ENCODE measurements at places on chromosomes 13 and 19.
A peak's percentile ranks its signal among the peaks of the same experiment; 100 is the strongest.

DNA sequence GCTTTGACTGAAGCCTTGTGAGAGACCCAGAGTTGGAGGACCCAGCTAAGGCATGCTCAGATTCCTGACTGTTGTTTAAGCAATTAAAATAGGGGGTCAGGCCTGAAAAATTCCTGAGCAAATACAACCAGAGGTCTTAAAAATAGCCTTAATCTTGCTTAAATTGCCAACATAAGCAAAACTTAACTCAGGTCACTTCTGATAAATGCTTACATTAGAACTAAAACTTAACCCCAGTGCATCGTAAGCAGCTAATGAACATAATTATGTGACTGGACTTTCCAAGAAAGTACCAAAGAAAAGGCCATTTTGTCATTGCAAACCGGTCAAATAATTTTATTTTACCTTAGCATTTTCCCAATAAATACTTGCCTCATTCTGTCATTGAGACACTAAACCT lies 294.5 kb downstream of the ENOX1 start:
- no peak for DNase-seq

- no peak for DNase-seq
Observed at GRCh38 chr19:840519-841206, at the start of gene PRTN3. PRTN3 (plus strand) TSS chr19:840999; CDS start chr19:841009, 10 bp downstream.

- DNase-seq, result peak; percentile 33
Observed at GRCh38 chr19:40549007-40549708, 27.5 kb upstream of the SHKBP1 start.

- DNase-seq, result peak; percentile 23
Observed at GRCh38 chr13:44259045-44260027, 114.3 kb upstream of the SERP2 start.

- no peak for DNase-seq
Observed at GRCh38 chr13:27528908-27529307, 78.5 kb upstream of the MTIF3 start.

DNA sequence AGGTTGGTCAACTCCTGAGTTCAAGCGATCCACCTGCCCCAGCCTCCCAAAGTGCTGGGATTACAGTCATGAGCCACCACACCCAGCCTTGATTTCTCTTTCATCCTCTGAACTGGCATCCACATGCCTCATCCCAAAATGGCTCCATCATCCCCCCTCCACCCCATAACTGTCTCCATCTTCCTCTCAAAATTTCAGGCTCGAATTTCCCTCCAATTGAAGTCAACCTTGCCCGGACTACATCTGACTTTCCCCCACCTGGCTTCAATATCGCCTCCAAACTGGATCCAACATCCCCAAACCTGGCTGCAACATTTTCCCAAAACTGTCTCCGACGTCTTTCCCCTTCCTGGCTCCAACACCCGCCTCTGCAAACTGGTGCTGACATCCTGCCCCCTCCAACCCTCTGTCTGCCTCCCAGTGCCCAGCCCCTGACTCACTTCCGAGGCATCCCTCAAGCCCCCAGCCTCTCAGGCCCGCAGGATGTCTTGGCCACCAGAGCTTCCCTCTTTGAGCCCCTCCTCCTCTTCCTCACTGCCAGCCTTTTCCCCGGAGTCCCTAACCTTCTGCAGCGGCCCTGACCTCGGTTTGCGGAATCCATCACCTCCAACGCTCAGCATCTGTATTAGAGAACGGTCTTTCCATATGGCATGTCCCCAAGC lies 943 bp downstream of the EXOC3L2 start:
- DNase-seq, result no peak

GRCh38 chr19:13119627-13120026 lies 1.6 kb downstream of the NACC1 start:
- no peak for DNase-seq

DNA sequence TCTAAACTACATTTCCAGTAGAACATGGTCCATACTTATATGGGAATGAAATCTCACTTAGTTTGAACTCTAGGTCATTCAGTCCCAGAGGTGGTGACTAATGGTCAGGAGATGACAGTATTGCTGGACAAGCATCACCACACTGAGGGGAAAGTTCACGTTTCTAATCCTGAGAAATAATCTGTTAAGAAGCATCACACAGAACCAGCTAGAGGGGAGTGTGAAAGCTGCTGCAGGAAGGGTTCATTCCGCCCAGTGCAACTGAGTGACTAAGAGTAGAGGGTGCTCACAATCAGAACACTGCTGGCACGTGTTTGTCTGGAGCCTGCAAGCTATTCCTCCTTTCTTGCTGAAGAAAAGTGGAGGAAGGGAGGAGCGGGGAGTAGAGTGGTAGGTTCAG lies 2.7 kb downstream of the COL4A1 start:
- DNase-seq, result no peak

DNA sequence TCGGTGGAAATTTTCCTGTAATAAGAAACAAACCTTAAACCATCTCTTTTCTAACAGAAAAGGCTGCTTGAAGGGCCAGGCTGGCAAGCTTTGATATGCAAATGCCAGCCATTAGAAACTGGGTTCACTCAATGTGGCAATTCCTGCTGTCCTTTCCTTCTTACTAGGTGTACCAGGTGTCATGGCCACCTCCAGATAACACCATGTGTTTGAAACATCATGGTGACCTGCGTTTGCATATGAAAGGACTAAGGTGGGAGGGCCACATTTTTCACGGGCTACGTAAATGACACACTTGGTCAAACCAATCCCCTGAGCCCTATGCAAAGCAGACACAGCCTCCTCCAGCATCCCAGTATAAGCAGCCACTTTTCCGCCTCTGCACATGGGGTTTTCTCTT lies 789.1 kb upstream of the SLITRK5 start:
- DNase-seq, result no peak

GRCh38 chr13:72998012-72998411 lies 60.8 kb upstream of the KLF5 start:
- DNase-seq, result no peak

DNA sequence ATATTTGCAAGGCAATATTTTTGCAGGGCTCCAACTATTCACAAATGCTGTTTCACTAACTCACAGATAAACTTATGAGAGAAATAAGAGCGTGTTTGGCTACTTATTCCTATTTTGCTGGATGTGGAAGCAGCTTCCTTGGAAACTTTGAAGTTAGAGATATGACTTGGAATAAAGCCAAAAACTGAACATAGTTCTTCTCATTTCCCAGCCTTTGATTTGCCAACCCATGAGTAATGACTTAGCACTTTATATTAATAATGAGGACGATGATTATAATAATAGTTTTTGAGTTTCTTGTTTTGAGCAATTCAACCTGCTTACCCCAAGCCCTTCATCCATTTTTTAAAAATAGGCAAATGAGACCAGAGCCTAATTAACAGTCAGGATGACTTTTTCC lies 47.7 kb downstream of the SLC10A2 start:
- no peak for DNase-seq

GRCh38 chr19:29267701-29268100 lies 54.8 kb upstream of the UQCRFS1 start:
- no peak for DNase-seq

- DNase-seq, result no peak
Observed at GRCh38 chr13:20142927-20143480, 17.8 kb downstream of the GJA3 start.

GRCh38 chr13:97077341-97077740 lies 83.1 kb upstream of the OXGR1 start:
- DNase-seq, result no peak

GRCh38 chr13:38602266-38602665 lies 84.6 kb upstream of the FREM2 start:
- DNase-seq, result no peak

DNA sequence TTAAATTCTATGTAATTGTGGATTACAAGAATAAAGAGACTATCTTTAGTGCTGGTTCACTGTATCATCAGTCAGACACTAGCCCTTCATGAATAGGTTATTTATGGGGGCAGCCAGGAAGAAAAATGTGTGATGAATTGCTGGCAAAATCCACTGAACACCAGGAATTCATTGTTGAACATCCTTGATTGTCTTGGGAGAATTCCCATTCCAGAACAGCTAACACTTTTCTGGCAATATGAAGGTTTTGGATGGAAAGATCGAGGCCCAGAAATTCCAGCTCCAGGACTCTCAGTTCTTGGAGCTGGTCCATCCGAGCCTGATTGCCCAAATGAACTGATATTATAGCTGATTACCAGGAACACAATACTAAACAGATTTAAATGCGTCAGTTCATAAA lies 11.5 kb upstream of the SPART start:
- no peak for DNase-seq

- DNase-seq, result no peak
Observed at GRCh38 chr19:646779-647565, 7.3 kb downstream of the FGF22 start.

DNA sequence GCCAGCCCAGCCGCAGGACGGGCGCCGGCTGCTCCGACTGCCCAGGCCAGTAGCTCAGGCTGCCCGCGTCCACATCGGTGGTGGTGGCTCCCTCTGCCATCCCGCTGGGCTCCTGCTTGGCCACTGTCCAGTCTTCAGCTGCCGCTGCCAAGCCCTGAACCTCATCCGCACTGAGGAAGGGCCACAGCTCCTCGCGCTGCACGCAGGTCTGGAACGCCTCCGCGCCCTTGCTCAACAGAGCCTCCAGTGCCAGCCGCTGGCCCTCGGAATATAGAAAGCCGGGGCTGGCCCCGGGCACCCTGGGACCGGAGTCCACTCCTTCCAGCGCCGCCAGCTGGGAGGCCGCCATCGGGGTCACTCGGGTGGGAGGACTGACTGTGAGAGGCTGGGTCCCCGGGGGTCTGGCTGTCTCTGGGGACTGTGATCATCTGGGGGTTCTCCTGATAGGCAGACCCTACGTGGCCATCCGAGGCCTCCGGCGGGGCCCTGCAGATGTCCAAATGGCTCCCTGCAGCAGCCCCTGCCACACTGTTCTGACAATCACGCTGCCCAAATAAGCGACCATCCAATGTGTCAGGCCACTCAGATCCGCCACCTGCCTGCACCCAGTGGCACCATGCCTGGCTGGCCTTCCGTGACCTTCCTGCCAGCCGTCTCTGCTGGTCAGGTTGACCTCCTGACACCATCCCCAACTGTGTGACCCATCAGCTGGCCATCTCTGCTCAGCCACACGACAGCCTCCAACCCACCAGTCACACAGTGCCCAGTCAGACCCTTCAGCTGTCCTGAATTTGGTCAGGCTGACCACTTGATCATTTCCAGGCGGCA lies 1.6 kb downstream of the FAM83E start:
- no peak for DNase-seq

- no peak for DNase-seq
Observed at GRCh38 chr13:112802802-112803195, 113.0 kb downstream of the ATP11A start.

- DNase-seq, result no peak
Observed at GRCh38 chr13:103948426-103948825, 882.2 kb upstream of the SLC10A2 start.

GRCh38 chr19:7216373-7216902 lies 77.8 kb downstream of the INSR start:
- no peak for DNase-seq

DNA sequence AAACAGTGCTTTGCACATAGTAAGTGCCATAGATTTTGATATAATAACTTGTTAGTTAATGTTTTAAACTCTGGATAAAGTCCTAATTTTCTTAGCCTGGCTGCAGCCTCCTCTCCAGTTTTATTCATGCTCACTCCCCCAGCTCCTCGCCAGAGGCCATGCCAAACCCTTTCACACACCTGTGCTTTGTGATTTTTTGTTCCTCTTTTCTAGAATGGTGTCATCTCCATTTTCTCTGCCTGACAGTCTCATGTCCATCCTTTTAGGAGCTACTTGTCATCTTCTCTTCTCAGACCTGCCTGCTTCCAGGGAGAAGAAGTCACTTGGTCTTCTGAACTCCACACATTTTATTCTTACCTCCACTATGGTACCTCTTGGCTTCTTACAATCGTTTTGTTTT lies 55.8 kb upstream of the SPATA13 start:
- no peak for DNase-seq

DNA sequence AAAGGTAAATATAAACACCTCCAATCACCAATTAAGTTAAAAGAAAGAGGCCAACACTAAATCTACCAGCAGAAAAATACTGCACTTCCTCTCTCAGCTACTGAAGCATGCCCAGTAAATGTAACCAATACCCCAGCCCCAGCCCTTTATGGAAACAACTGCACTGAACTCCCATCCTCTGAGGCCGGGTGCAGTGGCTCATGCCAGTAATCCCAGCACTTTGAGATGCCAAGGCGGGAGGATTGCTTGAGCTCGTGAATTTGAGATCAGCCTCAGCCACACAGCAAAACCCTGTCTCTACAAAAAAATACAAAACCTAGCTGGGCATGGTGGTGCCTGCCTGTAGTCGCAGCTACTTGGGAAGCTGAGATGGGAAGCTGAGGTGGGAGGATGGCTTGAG lies 221.6 kb upstream of the SOX21 start:
- DNase-seq, result no peak

GRCh38 chr19:21202865-21203494 lies 61.1 kb downstream of the ZNF431 start:
- no peak for DNase-seq

GRCh38 chr13:99255271-99255670 lies 2.9 kb downstream of the GPR18 start:
- no peak for DNase-seq

DNA sequence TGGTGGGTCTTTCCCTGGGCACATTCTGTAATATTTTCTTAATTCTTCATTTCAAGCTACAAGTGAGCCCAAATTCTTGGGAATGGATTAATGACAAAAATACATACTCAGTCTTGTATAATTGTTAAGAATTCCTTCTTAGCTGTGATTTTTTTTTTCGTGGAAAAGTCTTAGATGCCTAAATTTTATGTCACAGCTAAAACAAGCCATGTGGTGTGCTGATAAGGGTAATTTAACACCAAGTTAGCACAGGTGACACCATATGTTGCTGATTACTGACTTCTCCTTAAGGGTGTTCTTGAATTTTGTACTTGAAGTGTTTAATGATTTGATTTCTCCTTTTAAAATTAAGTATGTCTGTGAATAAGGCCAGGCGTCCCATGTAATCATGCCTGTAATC lies 29.3 kb downstream of the WDFY2 start:
- no peak for DNase-seq

GRCh38 chr19:18980432-18981020 lies 39.5 kb upstream of the HOMER3 start:
- DNase-seq, result no peak

DNA sequence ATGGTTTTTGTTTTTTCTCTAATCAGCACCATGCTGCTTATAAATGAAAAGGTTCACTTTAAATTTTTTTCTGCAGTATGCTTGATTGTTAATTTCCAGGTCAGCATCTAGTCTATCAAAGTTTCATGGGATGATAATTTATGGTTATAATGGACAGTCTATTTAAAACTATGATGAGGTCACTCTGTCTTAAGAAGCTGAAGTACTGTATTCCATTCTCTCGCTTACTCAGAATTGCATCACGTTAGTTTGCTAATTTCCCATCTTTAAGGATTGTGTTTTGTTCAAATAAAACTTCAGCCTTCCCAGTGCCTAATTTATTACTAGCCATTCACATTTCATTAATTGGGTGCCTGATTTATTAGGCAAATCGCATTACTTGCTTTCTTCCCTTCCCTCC lies 94.3 kb downstream of the GPC6 start:
- DNase-seq, result no peak
